ENCODE measurements at places on chromosomes 11 and 22.

DNA sequence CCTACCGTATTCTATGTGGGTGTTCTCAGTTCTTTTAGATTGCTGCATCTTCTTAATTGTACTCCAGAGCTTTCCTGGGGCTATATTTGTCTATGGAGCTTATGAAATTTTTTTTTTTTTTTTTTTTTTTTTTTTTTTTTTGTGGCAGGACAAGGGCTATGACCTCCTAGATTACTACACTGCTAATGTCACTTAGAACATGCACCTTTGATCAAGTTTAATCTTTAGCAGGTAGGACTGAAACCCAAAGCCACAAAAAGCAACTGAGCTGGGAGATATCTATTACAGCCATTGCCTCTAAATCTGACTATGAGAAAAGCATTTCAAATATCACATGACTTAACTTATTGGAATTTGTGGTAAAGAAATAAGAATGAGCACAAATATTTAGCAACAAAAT lies 21.7 kb upstream of the ABTB2 start:
- DNase-seq, result no peak

DNA sequence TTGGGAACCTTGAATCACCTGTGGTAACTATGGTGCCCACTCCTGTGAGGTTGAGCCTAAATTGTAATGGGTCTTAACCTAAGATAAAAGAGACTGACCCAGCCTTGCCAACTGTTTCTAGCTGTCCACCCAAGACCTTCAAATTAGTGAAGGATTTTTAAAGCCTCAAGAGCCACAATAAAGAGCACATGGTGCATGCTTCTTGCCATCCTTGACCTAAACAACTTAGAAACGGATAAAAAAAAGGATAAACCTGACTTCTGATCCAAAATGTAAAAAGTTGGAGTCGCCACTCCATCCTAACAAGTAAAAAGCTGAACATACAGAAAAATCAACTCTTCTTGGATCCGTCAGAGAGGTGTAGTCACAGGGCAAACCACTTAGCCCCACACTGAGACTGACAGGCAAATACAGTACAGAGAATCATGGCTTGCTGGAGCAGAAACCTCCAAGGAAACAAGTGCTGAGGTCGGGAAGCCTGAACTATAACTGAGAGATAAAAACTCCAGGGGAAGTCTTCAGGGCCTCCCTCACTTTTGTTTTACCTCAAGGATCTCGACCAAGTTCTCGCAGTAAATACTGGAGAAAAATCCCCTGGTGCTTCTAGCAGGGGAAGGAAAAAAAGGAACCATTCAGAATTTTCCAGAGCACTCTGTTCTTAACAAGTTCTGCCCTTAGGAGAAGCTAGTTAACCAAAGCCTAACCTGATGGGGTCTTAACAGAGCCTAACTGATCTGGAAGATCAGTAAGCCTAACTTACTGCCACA lies 16.3 kb downstream of the ENTHD1 start:
- DNase-seq, result no peak

GRCh38 chr11:108994887-108995286 lies 330.0 kb downstream of the DDX10 start:
- DNase-seq, result no peak

DNA sequence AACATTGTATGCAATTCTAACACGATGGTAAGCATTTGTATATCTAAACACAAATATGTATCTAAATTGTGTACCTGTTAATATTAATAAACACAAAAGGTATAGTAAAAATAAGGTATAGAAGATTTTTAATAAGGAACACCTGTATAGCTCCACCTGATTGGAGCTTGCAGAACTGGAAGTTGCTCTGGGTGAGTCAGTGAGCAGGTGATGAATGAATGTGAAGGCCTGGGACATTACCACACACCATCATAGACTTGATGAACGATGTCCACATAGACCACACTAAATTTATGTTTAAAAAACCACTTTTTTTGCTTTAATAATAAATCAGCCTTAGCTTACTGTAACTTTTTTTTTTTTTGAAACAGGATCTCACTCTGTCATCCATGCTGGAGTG lies 97.6 kb upstream of the CLMP start:
- no peak for DNase-seq

DNA sequence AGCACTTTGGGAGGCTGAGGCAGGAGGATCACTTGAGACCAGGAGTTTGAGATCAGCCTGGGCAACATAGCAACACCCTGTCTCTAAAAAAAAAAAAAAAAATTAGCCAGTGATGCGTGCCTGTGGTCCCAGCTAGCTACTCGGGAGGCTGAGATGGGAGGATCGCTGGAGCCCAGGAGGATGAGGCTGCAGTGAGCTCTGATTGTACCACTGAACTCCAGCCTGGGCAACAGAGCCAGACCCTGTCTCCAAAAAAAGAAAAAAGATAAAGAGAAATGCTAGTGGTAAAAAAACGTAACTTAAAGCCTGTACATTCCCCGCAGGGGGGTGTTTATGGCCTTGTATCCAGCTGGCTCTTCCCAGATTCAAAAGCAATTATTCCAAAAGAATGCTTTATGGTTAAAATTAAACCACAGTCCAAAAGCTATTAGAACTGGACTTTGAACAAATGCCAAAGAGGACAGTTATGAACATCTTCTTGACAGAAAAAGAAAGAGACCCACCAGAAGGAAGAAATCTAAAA lies 16.4 kb upstream of the SNX32 start:
- DNase-seq, result no peak

GRCh38 chr11:121367001-121367843 lies 74.7 kb downstream of the SC5D start:
- DNase-seq, result no peak

GRCh38 chr11:20493340-20493739 lies 105.8 kb downstream of the PRMT3 start:
- DNase-seq, result no peak

GRCh38 chr22:43270314-43270908 lies 72.8 kb downstream of the SCUBE1 start:
- DNase-seq, result no peak

DNA sequence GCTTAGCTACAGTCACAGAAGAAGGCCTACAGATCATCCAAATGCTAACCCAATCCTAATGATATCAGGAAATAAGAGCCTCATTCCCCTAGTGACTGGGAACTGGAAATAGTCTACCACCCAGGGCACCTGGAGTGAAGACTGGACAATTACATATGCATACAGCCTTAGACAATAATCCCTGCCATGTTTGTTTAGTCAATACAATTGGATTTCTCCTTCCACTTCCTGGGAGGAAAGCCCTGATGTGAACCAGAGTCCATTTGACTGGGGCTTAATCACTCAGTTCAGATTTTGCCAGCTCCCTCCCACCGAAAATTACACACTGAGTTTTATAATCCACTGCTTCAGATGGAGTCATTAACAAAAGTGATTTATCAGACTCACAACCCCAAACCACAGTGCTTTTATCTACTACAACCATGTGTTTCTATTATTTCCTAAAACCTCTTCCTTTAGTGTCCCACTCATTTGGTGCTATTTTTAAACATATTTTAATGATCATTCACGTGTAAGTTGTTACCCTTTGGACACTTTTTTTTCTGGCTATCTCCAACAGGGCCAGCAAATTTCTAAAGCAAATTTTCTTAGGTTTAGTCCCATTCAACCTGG lies 29.9 kb downstream of the CWF19L2 start:
- DNase-seq, result no peak

- no peak for DNase-seq
These were observed 21.0 kb upstream of the PRAME start for GRCh38 chr22:22579869-22580604.

DNA sequence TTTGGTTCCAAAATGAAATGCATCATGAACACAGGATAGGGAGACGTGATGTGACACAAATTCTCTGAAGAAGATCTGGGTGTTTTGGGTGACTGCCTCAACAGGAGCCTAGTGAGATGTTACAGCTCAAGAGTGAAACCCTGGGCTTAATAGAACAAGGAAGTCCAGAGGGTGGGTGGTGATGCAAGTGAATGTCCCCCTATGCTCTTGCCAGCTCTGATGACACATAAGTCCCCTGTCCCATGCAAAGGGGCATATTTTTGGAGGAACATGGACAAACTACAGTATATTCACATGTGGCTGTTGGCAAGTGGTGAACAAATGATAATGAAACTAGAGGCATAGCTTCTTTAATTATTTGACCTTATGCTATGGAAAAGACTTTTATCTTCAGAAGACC lies 9.2 kb downstream of the CRTAM start:
- no peak for DNase-seq

GRCh38 chr22:29263791-29264276 lies 3.9 kb downstream of the RHBDD3 start:
- no peak for DNase-seq

GRCh38 chr22:20882855-20883254 lies 24.0 kb downstream of the SNAP29 start:
- no peak for DNase-seq

DNA sequence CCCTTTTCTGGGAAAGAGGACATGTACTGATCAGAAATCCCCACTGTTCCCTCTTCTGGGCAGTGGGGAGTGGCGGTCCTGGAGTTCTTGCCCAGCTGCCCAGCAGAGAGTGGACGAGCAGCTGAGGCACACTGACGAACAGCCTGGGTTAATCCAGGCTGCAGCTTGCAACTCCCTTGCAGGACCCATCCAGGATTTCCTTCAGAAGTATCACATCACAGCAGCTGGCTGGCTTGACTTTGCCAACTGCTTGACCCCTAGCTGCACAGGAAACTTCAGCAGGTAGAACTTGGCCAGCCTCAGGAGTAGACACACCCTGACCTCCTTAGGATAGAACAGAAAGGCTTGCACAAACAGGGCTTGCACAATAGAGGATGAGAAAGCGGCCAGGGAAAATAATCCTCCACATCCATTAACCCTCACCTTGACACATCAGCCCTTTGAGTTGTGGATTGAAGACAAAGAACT lies 27.9 kb upstream of the FZD4 start:
- no peak for DNase-seq

GRCh38 chr22:44917372-44918165 lies 92.2 kb downstream of the PHF21B start:
- DNase-seq, result no peak

DNA sequence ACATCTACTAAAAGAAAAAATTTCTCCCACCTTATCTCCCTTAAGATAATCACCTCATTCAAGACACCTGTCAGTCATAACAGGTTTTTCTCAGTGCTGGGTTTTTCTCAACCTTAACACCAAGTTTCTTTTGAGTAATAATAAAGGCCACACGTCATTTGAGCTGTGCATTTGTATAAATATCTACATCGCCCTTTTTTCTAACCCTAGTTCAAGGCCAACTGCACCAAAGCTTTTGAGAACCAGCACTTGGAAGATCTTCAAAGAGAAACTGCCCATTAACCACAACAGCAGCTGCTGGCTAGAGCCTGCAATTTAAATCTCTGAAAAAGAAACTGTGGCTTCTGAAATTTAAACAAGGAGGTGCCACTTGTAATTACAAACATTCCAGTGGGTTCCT lies 6.9 kb downstream of the CADM1 start:
- DNase-seq, result no peak

DNA sequence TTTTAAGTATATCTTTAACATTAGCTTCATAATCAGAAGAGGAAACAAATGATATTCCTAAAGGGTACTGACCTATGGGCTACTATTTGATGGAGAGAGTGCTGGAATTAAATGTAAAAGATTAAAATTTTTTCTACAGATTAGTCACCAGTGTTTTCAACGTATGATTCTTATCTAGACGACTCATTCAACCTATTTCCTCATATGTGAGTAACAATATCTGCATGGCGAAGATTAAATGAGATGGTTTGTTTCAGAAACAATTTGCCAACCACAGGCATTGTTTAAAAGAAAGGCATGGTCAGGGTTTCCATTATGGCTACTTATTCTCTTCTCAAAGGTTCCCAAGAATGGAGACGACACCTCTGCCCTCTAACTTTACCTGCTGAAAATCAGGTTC lies 20.4 kb downstream of the OR56B4 start:
- DNase-seq, result no peak

Data from T-helper 17 cell (primary cell).